ENCODE measurements at places on chromosomes 16 and 17.
A peak's percentile ranks its signal among the peaks of the same experiment; 100 is the strongest.

- DNase-seq = peak; percentile 70
Observed at GRCh38 chr17:36533935-36534839, 481 bp downstream of the MYO19 start.

DNA sequence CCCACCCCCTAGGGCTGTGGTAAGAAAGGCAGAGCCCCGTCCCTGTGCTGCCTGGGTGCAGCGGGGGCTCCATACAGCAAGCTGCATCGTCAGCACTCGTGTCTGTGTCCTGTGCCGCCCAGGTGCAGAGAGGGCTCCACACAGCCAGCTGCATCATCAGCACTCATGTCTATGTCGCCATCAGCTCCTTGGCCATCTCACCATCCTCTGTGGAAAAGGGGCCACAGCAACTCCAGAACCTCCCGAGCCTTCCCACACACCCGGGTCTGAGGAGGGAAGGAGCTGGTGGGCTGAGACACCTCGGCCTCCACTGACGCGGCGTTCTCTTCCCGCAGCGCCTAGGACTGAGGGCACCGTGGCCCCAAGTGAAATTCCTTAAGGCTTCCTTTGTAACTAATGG is 72.9 kb upstream of the CHMP6 start:
- no peak for DNase-seq

- DNase-seq = no peak
Observed at GRCh38 chr17:50797135-50797810, 30.0 kb upstream of the ANKRD40CL start.

DNA sequence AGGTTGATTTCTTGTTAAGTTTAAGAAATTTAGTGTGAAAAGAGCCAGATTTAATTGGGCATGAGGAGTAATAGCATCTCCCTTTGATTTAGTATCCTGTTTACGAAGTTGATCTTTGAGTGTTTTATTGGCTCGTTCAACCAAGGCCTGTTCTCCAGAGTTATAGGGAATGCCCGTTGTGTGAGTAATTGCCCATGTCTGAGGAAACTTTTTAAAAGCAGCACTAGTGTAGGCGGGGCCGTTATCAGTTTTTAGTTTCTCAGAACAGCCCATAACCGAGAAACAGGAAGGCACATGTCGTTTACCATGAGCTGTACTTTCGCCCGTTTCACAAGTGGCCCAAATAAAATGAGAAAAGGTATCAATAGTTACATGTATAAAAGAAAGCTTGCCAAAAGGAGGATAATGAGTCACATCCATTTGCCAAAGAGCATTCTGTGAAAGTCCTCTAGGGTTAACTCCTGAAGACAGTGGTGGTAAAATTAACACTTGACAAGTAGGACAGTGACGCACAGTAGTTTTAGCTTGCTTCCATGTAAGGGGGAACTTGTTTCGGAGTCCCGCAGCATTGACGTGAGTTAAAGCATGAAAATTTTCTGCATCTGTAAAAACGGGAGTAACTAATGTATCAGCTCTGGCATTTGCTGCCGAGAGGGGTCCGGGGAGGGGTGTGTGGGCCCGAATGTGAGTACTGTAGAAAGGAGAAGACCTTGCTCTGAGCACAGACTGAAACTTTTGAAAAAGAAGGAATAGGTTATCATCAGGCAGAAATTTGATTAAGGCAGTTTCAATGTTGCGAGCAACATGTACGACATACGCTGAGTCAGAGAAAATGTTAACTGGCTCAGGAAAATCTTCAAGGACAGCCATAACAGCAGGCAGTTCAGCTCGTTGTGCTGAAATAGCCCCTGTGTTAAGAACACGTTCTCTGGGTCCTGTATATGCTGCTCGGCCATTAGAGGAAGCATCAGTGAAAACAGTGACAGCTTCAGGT is 18.5 kb upstream of the KCTD5 start:
- DNase-seq = no peak
